Activated CD4-positive, alpha-beta T cell treated with anti-CD3 and anti-CD28 coated beads for 24 hours (primary cell): ENCODE measurements at places on chromosomes 6 and 20.

DNA sequence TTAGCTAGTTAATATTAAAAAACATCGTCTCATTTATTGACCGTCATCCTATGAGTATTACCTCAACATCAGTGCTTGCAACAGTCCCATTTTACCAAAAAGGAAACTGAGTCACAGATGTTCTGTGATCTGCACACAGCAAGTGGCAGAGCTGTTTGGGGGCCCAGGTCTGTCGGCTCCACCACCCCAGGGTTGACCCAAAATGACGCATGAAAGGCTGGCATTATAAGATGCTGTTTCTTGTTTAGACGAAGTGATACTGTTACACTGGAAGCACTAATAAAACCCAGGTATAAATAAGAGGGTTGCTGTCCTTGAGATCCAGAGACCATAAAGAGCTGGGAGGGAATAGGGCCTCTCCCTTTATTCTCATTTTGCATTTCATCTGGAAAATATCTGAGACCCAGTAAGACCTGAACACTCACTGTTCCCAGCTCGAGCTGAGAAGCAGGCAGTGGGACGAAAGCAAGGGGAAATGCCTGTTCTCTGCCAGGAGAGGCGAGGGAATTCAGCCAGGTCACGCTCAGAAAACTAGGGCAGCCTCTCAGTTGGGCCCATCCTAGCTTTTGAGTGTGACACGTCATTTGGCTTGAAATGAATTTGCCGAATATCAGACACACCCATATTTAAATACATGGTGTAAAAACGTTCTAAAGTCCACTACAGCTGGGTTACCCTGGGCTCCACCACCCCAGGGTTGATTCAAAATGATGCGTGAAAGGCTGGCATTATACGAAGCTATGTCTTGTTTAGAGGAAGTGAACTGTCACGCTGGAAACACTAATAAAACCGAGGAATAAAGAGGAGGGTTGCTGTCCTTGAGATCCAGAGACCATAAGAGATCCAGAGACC is 1.4 kb upstream of the MICAL1 start:
- no peak for DNase-seq

DNA sequence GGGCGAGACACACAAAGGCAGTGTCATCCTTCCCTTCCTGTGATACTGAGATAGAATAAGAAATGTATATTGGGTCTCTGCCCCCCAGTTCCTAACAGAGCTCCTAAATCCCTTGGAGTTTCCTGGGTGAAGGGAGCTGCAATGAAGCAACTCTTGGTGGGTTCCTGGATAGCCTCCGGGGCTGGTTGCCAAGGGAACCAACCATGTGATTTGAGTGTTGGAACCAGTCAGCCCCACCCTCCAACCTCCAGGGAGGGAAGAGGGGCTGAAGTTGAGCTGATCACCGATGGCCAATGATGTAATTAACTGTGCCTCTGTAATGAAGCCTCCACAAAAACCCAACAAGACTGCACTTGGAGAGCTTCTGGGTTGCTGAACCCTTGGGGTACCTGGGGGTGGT is 116.6 kb downstream of the SLC22A3 start:
- no peak for DNase-seq

DNA sequence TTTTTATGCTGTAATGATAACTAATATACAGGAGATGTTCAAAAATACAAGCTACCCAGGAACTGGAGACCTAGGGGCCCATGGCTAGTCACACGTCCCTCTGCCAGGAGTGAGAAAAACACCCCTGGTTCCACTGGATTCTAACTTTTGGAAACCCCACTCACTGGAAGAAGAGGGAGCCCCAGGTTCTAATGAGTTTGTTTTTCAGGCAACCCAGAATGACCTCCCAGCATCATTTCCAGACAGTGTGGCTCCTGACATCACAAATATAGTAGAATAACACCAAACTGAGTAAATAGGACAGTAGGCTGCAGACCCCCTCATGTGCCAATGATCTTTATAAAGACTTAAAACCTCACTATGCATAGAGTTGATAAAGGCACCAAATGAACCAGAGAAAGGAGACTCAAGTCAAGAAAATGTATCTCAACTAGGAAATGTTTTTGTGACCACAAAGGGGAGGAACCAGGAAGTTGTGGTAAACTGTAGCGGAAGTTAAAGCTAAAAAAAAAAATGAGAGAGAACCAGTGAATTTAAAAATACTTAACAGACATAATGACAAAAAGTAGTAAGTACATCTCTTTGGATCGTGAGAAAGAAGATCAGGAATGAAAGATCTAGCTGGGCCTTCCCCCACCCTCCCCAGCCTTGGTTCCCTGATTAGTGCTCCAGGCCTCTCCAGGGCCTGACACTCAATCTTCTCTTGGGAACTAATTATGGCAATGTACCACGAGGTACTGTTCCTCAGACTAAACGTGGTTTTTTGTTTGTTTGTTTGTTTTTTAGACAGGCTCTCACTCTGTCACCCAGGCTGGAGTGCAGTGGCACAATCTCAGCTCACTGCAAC is 19.8 kb downstream of the HLA-E start:
- DNase-seq: no peak

DNA sequence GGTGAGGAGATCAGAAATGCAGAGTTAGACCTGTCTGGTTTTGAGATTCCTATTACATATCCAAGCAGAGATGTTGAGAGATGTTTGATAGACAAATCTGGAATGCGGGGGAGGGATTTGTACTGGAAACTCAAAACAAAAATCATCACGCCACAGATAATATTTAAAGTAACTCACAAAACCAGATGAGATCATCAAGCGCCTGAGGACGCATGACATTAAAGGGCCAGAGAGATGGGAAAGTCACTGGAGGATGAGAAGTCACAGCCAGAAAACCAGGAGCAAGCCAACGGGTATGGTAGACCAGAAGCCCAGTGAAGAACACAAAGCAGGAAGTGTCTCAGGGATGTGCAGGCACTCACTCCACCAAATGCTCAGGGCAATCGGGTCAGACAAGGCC is 87.7 kb downstream of the DLL1 start:
- DNase-seq: no peak

DNA sequence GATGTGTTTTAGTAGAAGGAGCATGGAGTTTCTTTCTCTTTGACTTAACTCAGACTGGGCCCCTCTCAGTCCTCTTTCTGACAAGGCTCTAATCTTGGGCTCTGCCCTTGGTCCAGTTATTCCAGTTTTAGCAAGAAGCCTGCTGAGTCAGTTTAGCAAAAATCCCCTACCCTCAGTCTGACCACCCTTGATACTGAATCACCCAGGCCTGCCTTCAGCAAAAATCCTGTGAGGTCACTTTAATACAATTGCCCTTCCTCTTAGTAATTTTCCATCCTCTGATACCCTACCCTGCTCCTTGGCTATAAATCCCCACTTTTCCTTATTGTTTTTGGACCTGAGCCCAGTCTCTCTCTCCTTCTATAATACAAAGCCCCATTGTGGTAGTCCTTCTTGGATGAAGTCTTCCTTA is 326.7 kb upstream of the NOX3 start:
- no peak for DNase-seq

- DNase-seq: no peak
Measured at GRCh38 chr6:15310680-15311079, 64.8 kb downstream of the JARID2 start.

DNA sequence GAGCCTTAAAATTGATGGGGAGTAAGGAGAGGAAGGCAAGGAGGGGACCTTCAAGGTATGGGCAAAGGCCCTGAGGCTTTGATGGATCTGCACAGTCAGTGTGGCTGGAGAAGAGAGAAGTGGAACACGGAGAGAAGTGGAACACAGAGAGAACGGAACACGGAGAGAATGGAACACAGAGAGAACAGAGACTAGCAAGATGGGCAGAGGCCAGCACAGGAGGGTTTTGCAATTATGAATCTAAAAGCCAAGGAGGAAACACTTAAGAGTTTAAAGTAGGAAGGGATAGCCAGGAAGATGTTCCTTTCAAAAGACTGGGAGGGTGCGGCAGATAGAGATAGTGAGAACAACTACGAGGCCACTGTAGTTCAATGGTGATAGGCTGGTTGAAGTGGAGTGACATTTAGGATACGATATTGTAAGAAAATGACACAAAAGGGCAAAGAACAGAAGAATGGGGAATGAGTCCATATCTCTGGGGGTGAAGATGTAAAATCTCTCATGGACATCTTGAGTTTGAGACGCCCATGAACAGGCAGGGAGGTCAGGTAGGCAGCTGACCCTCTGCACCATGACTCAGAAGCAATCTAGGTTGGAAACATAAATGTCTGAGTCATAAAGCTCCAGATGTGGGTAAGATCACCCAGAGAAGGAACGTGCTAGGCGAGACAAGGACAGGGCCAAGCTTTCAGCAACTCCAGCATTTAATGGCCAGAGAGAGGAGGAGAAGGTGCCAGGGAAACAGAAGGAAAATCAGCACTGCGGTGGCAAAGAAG is 25.4 kb downstream of the ZMYND8 start:
- no peak for DNase-seq

DNA sequence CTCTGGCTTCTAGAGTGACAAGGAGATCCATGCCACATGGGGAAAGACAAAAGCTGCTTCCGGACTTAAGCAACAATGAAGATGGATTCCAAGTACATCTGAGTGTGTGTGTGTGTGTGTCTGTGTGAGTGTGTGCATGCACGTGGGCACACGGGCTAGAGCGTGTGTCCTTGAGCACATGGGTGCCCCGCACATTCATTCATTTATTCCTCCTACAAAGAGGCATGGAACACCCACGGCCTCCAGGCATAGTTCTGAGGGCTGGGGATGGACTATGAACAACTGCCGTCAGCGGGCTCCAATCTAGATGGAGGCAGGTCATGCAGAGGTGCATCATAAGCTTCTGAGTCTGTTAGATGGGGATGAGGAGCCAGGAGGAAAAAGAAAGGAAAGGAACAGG is 49.1 kb downstream of the GRM4 start:
- DNase-seq: no peak

DNA sequence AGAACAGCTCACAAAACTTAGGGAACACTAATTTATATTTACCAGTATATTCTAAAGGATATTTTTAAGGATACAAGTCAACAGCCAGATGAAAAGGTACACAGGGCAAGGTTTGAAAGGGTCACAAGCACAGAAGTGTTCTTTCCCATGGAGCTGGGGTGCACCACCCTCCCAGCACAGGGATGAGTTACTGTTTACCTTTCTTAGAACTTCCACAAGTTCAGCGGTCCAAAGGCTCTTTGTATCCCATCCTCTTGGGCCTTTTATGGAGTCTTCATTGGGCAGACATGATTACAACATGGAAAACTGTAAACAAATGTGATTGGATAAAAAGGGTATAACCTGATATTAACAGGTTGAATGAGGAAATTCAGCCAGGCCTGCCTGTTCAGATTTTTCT is 1.1 kb upstream of the IL17F start:
- no peak for DNase-seq

GRCh38 chr6:36064770-36065396 is 37.3 kb downstream of the MAPK14 start:
- no peak for DNase-seq

GRCh38 chr20:41413169-41413568 is 46.6 kb upstream of the EMILIN3 start:
- DNase-seq: no peak

DNA sequence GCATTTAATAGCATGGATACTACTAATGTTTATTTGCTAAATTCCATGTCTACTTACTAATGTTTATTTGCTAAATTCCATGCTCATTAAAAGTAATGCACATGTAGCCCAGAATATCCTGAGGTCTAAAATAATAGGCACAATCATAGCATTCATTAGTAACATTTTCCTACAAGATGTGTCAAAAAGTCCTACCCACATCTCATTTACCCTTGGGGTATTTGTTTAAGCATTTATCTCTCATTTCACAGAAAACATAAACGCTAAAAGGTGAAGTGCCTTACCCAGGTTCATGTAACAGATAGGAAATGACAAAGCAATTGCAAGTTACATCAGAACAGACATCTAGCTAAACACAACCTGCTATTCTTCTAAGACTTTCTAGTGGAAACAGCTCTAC is 457.1 kb downstream of the HACE1 start:
- DNase-seq: no peak

DNA sequence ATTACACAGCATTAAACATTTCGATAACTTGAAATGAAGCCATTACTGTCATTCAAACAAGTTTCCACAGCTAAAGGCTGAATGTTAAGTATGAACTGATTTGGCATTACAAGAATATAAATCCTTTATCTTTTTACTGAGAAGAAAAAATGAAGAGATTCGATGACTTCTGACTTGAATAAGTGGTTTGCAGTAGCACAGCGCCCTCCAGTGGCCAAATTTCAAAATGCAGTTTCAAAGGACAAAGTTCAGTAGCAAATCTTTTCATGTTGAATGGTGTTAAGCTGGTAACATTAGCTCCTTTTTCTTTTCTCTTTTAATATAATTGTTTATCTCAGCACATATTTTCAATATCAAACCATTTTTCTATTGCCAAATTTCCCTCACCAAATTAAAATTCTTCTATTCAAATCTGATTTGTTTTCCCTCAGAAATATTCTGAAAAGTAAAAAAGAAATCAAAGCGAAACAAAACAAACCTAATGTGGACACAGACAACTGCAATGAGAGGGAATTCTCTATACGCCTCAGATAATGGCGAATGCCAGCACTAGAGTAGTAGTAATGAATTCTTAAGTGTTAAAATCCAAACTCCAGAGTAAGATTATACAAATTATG is 145.7 kb downstream of the BTBD9 start:
- DNase-seq: peak; percentile 77

GRCh38 chr6:20978151-20978614 is 443.9 kb downstream of the CDKAL1 start:
- DNase-seq: no peak

DNA sequence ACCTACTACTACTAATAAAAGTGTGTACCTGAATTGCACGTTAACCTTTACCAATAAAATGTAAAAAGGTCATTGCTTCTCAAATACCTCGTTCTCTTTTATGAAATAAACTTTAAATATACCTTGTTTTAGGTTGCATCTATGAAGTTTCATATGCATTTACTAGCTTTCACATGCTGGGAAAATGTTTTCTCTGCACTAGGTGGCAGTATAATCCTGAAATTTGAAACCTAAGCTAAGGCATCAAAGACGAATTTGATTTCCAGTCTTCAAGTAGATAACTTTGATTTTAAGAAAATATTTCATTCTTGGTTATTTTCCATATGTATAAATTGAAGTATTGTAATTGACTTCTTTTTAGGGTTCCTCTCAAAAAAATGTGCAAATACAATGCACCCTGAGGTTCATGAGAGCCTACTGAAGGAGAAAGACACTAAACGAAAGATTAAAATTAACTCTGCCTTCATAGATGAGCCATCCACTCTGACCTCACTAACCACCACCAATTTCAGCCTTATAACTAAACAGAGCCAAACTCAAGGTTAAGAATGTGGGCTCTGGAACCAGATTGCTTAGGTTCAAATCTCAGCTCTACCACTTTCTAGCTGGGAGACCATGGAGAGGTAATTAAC is 7.3 kb upstream of the COL9A1 start:
- no peak for DNase-seq

- no peak for DNase-seq
Measured at GRCh38 chr6:145569140-145569539, 166.2 kb downstream of the EPM2A start.
